ENCODE measurements at places on chromosomes 1 and 21. TPM values are rescaled to one million over a fixed set of nuclear protein-coding genes. Genes with fewer than 3 reads are reported as not detected.

DNA sequence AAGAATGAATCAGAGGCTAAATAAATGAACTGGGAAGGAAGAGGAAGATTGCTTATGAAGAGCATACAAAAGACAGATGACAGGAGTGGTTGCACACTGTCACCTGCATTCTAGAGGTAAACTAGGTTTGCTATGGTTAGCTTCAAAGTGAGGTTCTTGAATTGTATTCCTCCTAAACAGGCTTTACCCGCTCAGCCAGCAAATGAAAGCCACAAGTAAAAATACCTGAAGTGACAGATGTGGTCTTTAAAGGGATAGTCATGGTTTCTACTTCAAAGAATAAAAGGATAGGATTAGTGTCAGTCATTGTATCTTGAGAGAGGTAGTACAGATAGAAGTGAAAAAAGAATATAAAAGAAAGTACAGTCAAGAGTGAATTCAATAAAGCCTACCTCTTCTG, 32.4 kb upstream of the PRDX6 start:
- DNase-seq, result no peak

GRCh38 chr21:46181436-46181835, 2.8 kb downstream of the SPATC1L start:
- DNase-seq, result no peak

GRCh38 chr1:186500804-186501203, 39.9 kb upstream of the PDC start:
- DNase-seq, result no peak

F13B gene
- total RNA-seq, result not detected

GRCh38 chr21:29664615-29665014, 275.2 kb downstream of the GRIK1 start:
- DNase-seq, result no peak

DNA sequence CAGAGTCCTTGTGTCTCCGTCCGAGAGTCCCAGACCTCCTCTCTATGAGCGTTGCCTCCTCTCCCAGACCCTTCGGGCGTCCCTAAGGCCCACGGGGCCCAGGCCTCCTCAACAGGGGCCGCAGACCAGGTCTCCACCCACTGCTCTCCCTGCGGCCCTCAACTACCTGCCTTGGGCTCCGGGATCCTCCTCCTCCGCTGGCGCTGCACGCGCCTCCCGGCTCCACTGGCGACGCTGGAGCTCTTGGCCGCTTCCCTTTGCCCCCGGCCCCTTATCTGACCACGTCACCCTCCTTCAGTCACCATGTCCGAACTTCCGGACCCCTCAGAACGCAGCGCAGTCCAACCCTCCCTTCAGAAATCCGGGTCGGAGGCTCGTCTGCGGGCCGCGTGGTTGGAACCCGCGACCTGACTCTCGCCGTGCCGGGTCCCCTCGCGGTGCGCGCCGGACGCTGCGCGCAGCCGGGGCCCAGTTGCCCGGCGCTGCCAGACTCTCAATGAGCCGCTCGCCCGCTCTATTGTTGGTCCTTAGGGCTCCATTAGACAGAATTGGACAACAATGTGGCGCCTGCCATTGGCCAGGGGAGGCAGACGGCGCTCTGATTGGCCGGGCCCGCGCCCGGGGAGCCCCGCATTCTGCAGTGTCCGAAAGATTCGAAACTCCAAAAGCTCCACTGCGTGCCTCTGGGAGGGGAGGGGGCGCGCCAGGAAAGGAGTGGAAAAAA, at the start of gene DMRTA2:
Gene DMRTA2, minus strand, starts transcription at position 498 of the 724 bp plus-strand sequence. CDS start 1,907 bp downstream, outside the sequence.
- DNase-seq, result no peak

Data from HFFc6 (cell line).